ENCODE measurements at places on chromosomes 6 and 20. TPM values are rescaled to one million over a fixed set of nuclear protein-coding genes. Genes with fewer than 3 reads are reported as not detected.

- no peak for DNase-seq
Observed at GRCh38 chr20:19427480-19427879, 215.0 kb downstream of the SLC24A3 start.

- no peak for DNase-seq
Observed at GRCh38 chr20:52800734-52801627, 171.2 kb upstream of the TSHZ2 start.

GRCh38 chr6:32184084-32184640, at the start of gene AGER:
AGER (minus strand) TSS chr6:32184253; CDS start chr6:32184222, 31 bp downstream.
- no peak for DNase-seq

GRCh38 chr6:133157995-133158394, 83.2 kb upstream of the EYA4 start:
- DNase-seq: no peak

GRCh38 chr6:45808917-45809316, 206.7 kb downstream of the CLIC5 start:
- no peak for DNase-seq

DNA sequence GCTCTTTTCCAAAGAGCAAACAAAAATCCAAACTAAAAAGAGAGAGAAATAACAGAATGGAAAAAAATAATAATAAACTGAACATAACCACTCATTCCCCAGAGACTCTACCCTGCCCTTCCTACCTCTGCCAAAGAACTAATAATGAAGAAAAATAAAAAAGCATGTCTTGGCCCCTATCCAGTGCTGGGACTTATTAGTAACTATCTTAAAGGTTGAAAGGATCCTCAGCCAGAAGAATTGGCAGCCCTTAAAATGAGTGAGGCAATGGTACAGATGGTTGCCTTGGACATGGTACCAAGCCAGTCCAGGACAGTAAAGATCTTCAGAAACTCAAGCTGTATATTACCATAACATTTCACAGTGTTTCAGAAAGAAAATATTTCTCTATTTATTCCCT, 279.3 kb downstream of the HACE1 start:
- DNase-seq: no peak

GRCh38 chr6:12456343-12456742, 166.2 kb downstream of the EDN1 start:
- no peak for DNase-seq

SNX21 gene
- 22.1 TPM for total RNA-seq
